NCI-H524 treated with DMSO at 0.1 percent for 48 hours (cell line): ENCODE measurements at places on chromosomes 3 and 15.
A peak's percentile ranks its signal among the peaks of the same experiment; 100 is the strongest.

DNA sequence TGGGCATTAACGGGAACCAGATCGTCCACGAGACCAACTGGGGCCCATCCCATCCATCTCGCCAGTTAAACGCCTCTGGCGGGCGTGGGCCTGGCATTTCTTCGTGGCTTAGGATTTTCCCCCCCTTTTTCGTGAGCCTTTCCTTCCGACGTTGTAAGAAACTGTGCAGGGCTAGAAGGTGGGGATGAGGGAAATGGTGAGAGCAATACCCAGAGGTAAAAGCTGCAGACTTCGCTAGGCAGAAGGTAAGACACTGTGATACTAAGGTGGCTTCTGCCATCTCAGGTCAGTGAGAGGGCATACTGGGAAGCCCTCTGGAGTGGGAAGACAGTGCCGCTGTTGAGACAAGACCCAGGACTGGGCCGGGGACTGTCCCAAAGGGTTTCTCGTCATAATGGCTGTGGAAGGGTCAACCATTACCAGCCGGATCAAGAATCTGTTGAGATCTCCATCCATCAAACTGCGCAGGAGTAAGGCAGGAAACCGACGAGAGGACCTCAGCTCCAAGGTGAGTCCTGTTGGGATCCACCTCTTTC, 666 bp downstream of the MAPKBP1 start:
- no peak for DNase-seq

GRCh38 chr3:21447476-21448151, 303.4 kb downstream of the ZNF385D start:
- DNase-seq, result no peak

DNA sequence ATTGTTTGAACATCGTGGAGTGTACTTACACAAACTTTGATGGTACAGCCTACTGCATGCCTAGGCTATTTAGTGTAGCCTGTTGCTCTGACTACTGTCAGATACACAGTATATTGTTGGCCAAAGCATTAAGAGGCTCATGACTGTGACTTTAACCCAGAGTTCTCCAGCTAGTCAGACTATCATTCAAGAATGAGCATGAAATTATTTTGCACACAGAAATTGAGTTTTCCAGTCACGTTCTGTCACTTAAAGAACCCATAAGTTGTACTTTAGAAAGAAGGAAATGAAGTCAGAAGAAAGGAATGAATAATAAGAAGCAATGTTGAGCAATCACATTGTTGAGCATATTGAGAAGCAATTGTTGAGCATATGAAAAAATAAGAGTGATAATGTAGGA, 37.6 kb upstream of the SLC22A13 start:
- DNase-seq, result no peak

DNA sequence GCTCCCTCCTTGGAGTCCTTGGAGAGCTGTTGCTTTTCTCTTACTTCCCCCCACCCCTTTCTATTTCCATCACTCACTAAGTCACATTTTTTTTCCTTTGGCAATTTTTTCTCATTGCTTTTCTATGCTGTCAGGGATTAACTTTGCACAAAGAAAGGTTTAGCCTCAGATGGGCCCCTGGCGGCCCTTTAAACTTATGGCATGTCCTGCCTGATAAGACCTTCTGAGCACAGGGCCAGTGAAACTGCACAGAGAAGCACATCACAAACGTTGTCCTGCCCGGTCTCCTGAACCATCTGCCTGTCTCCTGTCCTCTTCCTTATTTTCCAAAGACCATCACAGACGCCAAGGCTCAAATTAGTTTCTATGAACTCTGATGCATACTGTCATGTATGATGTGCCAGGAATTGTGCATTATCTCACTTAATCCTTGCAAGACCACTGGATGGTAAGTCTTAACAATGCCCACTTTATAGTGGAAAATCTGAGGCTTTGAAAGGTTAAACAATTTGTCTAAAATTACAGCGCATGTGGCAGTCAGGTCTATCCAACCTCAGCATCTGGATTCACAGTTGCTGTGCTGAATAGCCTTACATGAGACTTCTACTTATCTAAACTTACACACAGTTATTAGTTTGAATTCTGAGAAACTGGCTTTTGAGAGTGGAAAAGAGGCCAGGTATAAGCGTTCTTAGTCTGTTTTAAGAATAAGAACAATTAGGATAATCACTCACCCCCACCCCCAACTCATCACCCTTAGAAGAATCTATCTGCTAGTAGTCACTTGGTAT, 648.1 kb downstream of the NTRK3 start:
- DNase-seq, result no peak

GRCh38 chr3:10702961-10703740, 112.9 kb upstream of the SLC6A11 start:
- DNase-seq, result no peak

DNA sequence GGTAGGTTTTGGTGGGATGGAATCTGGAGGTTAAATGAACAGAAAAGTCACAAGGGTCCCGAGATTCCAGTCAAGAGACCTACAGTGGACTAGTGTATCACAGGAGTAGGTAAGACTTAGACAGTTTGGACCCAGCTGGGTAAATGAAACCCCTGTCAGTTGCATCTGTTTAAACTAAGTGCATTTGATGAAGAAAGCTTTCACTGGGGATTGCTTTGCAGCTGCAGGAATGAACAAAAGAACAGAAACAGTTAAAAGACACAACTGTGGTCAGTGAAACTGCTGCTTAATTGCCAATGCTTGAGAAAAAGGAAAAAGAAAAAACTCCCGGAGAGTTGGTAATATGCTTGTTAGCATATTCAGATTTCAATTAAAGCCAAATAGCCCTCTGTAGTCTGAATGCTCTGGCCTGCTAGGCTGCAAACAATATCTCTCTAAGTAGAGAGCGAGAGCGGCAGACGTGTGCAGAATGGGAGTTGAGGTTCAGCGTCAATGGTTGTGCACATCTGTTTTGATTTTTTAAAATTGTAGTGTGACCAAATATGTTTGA, 37.1 kb downstream of the OXNAD1 start:
- DNase-seq, result no peak

GRCh38 chr3:183261151-183261724, 8.2 kb downstream of the B3GNT5 start:
- no peak for DNase-seq

DNA sequence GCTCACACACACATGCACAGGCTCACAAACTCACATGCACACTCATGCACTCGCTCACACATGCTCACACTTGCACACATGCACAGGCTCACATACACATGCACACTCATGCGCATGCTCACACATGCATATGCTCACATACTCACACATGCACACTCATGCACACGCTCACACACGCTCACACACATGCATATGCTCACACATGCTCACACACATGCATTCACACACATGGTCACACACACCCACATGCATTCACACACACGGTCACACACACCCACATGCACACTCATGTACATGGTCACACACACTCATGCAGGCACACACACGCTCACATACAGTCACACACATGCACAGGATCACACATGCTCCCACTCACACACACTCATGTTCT, 132.8 kb upstream of the SMAD3 start:
- DNase-seq, result no peak

GRCh38 chr3:162491952-162492351, 995.3 kb downstream of the OTOL1 start:
- DNase-seq, result no peak

GRCh38 chr3:123593381-123593780, 8.5 kb upstream of the HACD2 start:
- DNase-seq, result peak; percentile 58

GRCh38 chr3:94615275-94616065, 552.6 kb downstream of the NSUN3 start:
- no peak for DNase-seq

DNA sequence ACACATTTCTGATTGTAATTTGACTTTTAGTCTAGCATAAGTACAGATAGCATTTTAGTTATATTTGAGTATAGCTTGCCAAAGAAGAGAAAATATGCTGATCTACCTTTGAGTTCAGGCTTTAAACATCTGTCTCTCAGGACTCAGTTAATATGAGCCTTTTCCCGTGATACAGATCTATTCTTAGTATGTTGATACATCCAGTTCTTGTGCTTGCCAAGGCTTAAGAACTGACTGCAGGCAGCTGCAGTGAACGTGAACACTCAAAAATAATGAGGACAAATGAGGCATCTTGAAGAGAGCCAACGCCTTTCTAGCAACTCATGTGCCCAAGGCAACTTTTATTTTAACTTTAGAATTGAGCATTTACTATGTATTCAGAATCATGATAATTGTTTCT, 325.5 kb downstream of the SI start:
- DNase-seq, result no peak
